ENCODE measurements at places on chromosomes 7 and 10. TPM values are rescaled to one million over a fixed set of nuclear protein-coding genes. Genes with fewer than 3 reads are reported as not detected.

CAMK2B gene
- total RNA-seq, result 0.63 TPM

ELOVL3 gene
- total RNA-seq, result not detected

PAPSS2 gene
- total RNA-seq, result 0.06 TPM

ZNF804B gene
- not detected for total RNA-seq

SMURF1 gene
- 13.9 TPM for total RNA-seq

KCND2 gene
- total RNA-seq, result not detected

CRYGN gene
- not detected for total RNA-seq

PYROXD2 gene
- 7.5 TPM for total RNA-seq

MMD2 gene
- total RNA-seq, result not detected

ARID5B gene
- total RNA-seq, result 35.9 TPM

TMEM213 gene
- total RNA-seq, result not detected

SFRP5 gene
- not detected for total RNA-seq

GRM3 gene
- total RNA-seq, result not detected

CCDC146 gene
- total RNA-seq, result 9.0 TPM

SAMD9 gene
- 60.1 TPM for total RNA-seq

PHKG1 gene
- total RNA-seq, result 2.5 TPM

NUP205 gene
- total RNA-seq, result 120 TPM

SH2B2 gene
- total RNA-seq, result 1.3 TPM

ANLN gene
- total RNA-seq, result 98.8 TPM
